ENCODE measurements at places on chromosomes 13 and 19. TPM values are rescaled to one million over a fixed set of nuclear protein-coding genes. Genes with fewer than 3 reads are reported as not detected.

The PALM3 gene
- total RNA-seq: 0.46 TPM

The C1QTNF9 gene
- total RNA-seq: not detected

The LIG4 gene
- total RNA-seq: 11.7 TPM

The DPF1 gene
- 1.0 TPM for total RNA-seq

The LGI4 gene
- total RNA-seq: 1.5 TPM

The RASGRP4 gene
- not detected for total RNA-seq

The GAS6 gene
- total RNA-seq: 107 TPM

The ZNF331 gene
- 11.6 TPM for total RNA-seq

The SIAH3 gene
- total RNA-seq: not detected

The CLEC17A gene
- total RNA-seq: 0.13 TPM

The GPR4 gene
- total RNA-seq: 0.78 TPM

The PODNL1 gene
- 3.2 TPM for total RNA-seq

The COX7A1 gene
- total RNA-seq: 34.2 TPM

The ZNF540 gene
- total RNA-seq: 0.72 TPM

The PCP2 gene
- not detected for total RNA-seq

The ZMYM2 gene
- 51.3 TPM for total RNA-seq

The SMIM44 gene
- not detected for total RNA-seq

The AP1M2 gene
- total RNA-seq: not detected

The GPR42 gene
- 0.07 TPM for total RNA-seq

The CGB3 gene
- total RNA-seq: not detected

The ADGRE3 gene
- total RNA-seq: not detected

The ZNF865 gene
- total RNA-seq: 5.1 TPM

The ETV2 gene
- 0.13 TPM for total RNA-seq

The CD70 gene
- not detected for total RNA-seq

The ZNF57 gene
- total RNA-seq: 2.9 TPM

The IGFL4 gene
- 0.13 TPM for total RNA-seq

The FPR1 gene
- not detected for total RNA-seq

The TMEM238 gene
- 0.23 TPM for total RNA-seq

The NPAS1 gene
- total RNA-seq: 0.79 TPM

The TNNI3 gene
- not detected for total RNA-seq

Measured in smooth muscle cell of the pulmonary artery (primary cell).